ENCODE measurements at places on chromosomes 1 and 21. TPM values are rescaled to one million over a fixed set of nuclear protein-coding genes. Genes with fewer than 3 reads are reported as not detected.
A peak's percentile ranks its signal among the peaks of the same experiment; 100 is the strongest.

DNA sequence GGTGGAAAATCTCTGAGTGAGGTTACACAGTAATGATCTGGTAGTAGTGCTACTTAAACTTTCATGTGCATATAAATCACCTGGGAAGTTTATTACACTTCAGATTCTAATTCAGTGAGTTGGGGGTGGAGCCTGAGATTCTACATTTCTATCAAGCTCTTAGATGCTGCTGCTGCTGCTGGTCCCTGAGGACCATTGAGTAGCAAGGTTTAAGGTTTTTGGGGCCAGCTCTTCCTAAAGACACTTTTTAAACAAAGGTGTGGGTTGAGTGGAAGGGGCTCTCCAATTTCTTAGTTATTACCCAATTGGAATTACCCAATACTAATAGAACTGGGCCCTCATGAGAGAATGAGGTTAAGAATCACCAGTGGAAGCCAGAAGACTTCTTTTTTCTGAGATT lies 29.5 kb downstream of the KCNA3 start:
- DNase-seq: no peak

- no peak for DNase-seq
Observed at GRCh38 chr1:211610779-211611556, 32.0 kb upstream of the SLC30A1 start.

- peak; percentile 31 for DNase-seq
Observed at GRCh38 chr1:13699510-13699909, 478 bp upstream of the PRDM2 start.

GRCh38 chr1:103197216-103197615 lies 88.9 kb upstream of the COL11A1 start:
- no peak for DNase-seq

DNA sequence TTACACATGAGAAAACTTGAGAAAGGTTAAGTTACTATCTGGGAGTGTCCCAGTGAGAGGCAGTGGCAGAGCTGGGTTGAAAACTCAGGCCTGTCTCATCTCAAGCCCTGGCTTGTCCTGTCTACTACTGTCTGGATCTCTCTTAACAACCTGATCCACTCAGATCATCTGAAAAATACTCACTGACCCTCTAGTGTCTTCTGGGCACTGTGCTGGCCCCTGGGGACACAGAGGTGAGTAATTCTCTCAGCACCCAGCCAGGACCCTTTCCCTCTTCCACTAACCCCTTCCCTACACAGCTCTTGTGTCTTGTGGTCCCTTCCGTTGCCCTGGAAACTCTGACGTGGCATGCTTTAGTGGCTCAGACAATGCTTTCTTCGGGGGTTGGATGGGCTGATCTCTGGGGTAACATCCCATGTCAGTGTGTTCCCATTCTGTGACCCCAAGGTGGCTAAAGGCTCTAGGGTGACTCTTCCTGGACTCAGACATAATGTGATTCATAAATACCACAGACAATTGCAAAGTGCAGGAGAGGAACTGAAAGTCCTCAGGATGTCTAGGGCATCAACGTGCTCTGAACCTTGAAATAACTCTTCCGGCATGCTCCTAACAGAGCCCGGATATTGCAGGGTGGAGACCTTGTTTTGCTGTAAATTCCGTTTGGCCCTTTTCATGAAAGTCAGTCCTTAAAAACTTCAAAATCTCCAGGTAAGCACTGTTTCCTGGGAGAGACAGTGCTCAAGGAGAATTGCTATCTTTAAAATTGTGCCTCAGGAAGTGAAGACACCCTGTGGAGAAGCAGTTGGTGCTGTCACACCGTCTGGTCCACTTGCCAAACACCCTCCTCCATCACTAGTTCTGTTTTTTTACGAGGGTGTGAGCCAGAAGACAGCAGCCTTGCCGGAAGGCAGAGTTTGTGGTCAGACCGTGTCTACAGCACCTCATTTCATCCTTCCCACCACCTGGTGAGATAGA lies 4.0 kb downstream of the SHISAL2A start:
- no peak for DNase-seq

DNA sequence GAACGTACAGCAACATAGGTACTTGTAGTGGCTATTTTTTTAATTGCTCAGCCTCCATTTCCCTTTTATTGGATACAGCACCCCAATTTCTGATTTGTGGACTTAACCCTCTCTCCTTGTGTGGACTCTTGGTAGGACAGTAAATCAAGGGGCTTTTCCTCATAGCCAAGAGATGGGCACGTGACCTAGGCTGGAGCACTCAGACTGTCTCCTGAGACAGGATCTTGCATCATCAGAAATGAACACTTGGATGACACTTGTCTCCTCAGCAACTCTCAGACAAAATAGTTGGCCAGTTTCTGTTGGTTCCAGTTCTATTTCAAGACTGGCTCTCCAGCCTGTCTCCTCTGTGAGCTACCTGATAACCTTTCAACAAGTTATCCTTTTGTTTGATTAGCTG lies 112.9 kb upstream of the ZNF678 start:
- DNase-seq: no peak

GRCh38 chr1:58739856-58740466 lies 40.1 kb upstream of the MYSM1 start:
- no peak for DNase-seq

DNA sequence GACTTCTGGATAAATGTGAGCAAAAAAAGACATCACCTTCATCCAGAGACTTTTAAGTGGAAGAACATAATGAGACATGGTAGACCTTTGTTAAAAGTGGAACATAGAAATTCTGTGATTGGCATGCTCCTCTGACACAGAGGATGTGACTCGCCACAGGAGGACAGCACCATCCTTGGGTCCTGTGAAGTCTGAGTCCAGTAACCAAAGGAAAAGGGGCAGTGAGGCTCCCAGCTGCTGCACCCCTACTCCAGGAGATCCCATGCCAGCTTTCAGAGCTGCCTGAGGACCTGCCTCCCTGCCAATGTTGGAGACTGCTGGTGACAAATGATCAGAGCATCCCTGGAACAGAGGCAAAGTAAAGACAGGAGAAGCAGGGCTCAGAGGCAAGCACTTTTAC lies 136.2 kb downstream of the BRINP2 start:
- DNase-seq: no peak

GRCh38 chr1:209354111-209354839 lies 229.2 kb upstream of the CAMK1G start:
- DNase-seq: peak; percentile 62

GRCh38 chr1:61202854-61203598 lies 120.7 kb downstream of the NFIA start:
- DNase-seq: no peak

The ENAH gene
- total RNA-seq: 43.3 TPM

The LMX1A gene
- total RNA-seq: 0.73 TPM

The SYCP1 gene
- total RNA-seq: not detected

The ACOT11 gene
- 59.7 TPM for total RNA-seq

The KCNK2 gene
- total RNA-seq: 0.45 TPM

The KLF17 gene
- total RNA-seq: not detected

The FCRL3 gene
- 0.53 TPM for total RNA-seq

Data from left colon (tissue), 2 donors.